H1 (cell line): ENCODE measurements at places on chromosomes 2 and 18. TPM values are rescaled to one million over a fixed set of nuclear protein-coding genes. Genes with fewer than 3 reads are reported as not detected.

EML6 gene
- total RNA-seq, result 1.6 and 2.9 TPM in 2 replicates

ERFE gene
- 1.8 and 2.5 TPM in 2 replicates for total RNA-seq

GRCh38 chr18:473802-474201 is 26.7 kb downstream of the COLEC12 start:
- H3K27me3 ChIP-seq, result no peaks in the 10 kb centered on the region
- H3K4me3 ChIP-seq, result no peak overlapping the region
- peaks cover 4% of the 10 kb centered on the region; the same call in 1 of the 2 replicates for H3K4me1 ChIP-seq
- H3K27ac ChIP-seq, result no peak overlapping the region
- DNase-seq, result no peak

DNA sequence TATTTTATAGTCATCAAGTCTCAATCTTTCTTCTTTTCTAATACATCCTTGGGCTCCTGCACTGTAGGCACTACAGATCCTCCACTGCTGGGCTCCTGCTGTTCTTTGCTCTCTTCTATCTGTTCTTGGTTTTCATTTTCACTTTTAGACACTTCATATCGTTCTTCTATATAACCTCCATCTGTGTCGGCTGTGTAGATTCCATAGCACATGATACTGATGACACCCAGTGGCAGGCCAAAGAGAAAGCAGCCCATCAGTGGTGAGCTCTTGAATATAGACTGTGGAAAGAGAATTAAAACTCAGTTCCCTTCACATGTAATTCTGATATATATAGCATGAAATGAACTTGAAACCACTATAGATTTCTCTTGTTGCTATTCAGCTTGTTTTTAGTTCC is 38.0 kb downstream of the TMX3 start:
- H3K4me3 ChIP-seq, result no peak overlapping the region
- DNase-seq, result no peak
- no peaks in the 10 kb centered on the region for H3K27me3 ChIP-seq
- H3K27ac ChIP-seq, result no peak overlapping the region

GRCh38 chr2:12556762-12557161 is 160.0 kb upstream of the TRIB2 start:
- H3K4me1 ChIP-seq, result no peaks in the 10 kb centered on the region
- H3K36me3 ChIP-seq, result no peaks in the 10 kb centered on the region
- H3K27ac ChIP-seq, result no peak overlapping the region
- no peak overlapping the region for H3K4me3 ChIP-seq

DNA sequence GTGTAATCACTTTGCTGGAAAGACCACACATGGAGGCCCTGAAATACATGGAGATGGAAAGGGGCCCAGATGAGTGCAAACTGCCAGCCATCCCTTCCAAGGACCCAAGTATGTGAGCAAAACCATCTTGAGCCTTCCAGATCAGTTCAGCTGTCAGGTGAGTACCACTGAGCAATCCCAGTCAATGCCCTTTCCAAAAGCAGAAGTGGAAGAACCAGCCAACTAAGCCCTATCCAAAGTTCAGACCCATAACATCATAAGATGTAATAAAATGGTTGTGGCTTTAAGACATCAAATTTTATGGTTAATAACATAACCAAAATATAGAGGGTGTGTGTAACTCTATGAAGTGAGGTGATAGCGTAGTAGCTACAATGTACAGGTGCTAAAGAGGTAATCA is 88.5 kb downstream of the NXPH2 start:
- no peaks in the 10 kb centered on the region for H3K27me3 ChIP-seq
- H3K36me3 ChIP-seq, result no peaks in the 10 kb centered on the region; the same call in 1 of the 2 replicates
- no peak overlapping the region for H3K27ac ChIP-seq
- DNase-seq, result no peak

GRCh38 chr18:49486134-49486533 is 900 bp downstream of the C18orf32 start:
- no peaks in the 10 kb centered on the region for H3K27me3 ChIP-seq
- DNase-seq, result no peak
- peaks cover 53% of the 10 kb centered on the region for H3K36me3 ChIP-seq
- H3K4me1 ChIP-seq, result no peaks in the 10 kb centered on the region; the same call in 1 of the 2 replicates
- no peak overlapping the region for H3K27ac ChIP-seq

C2orf15 gene
- 5.5 and 6.5 TPM in 2 replicates for total RNA-seq

DNA sequence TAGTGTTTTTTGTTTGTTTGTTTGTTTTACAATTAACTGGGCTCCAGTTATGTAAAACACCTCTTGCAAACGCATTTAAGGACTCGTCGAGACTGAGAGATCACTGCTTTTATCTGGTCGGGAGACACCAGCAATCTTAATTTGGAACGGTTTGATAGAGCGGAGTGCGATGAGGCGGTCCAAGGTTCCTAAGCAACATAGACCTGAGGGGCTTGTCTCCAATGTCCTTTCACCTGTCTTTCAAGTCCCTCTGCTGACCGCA is 729 bp upstream of the SELENOI start:
- no peaks in the 10 kb centered on the region for H3K27me3 ChIP-seq
- peak overlapping the region; percentile 91 for H3K4me3 ChIP-seq
- H3K4me1 ChIP-seq, result no peaks in the 10 kb centered on the region; the same call in none of the 2 replicates

NAT8 gene
- total RNA-seq, result not detected in 2 replicates

- no peak overlapping the region for H3K27ac ChIP-seq
- no peak overlapping the region for H3K4me3 ChIP-seq
- DNase-seq, result no peak
- H3K36me3 ChIP-seq, result no peaks in the 10 kb centered on the region
Observed at GRCh38 chr2:127605691-127606263, 40.2 kb upstream of the GPR17 start.

SLC4A3 gene
- total RNA-seq, result 6.5 and 7.4 TPM in 2 replicates

DNA sequence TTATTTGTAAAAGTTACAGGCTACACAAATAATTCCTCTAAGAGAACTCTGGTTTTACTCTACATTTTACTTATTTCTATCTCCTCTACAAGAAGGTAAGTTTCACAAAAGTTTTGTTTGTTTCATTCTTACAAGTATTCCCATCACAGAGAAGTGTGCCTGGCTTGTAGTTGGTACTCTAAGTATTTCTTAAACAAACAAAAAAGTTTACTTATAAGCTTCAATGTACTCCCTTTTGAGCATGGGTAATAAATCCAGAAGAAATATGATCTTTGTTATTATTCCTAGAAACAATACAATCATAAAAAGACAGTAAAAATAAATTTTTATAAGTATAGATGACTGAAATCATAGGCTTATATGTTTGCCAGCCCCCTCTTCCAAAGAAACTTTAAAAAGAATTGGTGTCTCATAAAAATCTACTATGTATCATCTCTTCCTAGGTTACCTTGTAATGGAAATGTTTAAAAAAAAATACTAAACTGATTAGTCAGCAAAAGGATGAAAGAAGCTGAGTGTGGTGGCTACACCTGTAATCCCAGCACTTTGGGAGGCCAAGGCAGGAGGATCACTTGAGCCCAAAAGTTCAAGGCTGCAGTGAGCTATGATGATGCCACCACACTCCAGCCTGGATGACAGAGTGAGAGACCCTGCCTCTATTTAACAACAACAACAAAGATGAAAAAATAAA is 54.7 kb downstream of the ATL2 start:
- DNase-seq, result no peak
- 0 out of 2 replicates have a peak, but pooled peaks cover 3% of the 10 kb centered on the region for H3K36me3 ChIP-seq
- H3K4me1 ChIP-seq, result no peaks in the 10 kb centered on the region
- no peaks in the 10 kb centered on the region for H3K27me3 ChIP-seq
- no peak overlapping the region for H3K27ac ChIP-seq

DNA sequence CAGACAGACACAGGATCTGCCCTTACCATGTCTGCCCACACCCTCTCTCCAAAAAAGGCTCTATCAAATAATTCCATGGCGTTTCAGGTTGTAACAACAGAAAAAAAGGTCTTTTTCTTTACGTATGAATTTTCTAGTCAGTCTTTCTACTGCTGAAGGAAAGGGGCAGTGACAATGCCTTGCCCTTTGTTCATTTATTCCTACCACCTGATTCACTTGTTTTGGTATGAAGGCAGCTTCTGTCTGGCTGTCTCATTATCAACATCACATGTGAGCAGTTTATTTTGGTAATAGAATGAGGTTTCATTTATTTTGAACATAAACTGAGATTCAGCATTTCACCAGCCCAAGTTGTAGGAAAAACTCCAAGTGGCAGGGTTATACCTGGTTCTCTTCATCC is 94.3 kb upstream of the KLF7 start:
- no peak overlapping the region for H3K4me3 ChIP-seq
- H3K27ac ChIP-seq, result no peak overlapping the region
- H3K27me3 ChIP-seq, result no peaks in the 10 kb centered on the region
- H3K4me1 ChIP-seq, result peaks cover 3% of the 10 kb centered on the region; the same call in 1 of the 2 replicates
- no peaks in the 10 kb centered on the region for H3K36me3 ChIP-seq

- H3K4me1 ChIP-seq, result no peaks in the 10 kb centered on the region
- no peak overlapping the region for H3K4me3 ChIP-seq
- no peaks in the 10 kb centered on the region for H3K27me3 ChIP-seq
- H3K36me3 ChIP-seq, result peaks cover 4% of the 10 kb centered on the region; the same call in 1 of the 2 replicates
Observed at GRCh38 chr2:174350018-174350417, 15.3 kb downstream of the SP9 start.

CEBPZ gene
- 186 and 201 TPM in 2 replicates for total RNA-seq

DNA sequence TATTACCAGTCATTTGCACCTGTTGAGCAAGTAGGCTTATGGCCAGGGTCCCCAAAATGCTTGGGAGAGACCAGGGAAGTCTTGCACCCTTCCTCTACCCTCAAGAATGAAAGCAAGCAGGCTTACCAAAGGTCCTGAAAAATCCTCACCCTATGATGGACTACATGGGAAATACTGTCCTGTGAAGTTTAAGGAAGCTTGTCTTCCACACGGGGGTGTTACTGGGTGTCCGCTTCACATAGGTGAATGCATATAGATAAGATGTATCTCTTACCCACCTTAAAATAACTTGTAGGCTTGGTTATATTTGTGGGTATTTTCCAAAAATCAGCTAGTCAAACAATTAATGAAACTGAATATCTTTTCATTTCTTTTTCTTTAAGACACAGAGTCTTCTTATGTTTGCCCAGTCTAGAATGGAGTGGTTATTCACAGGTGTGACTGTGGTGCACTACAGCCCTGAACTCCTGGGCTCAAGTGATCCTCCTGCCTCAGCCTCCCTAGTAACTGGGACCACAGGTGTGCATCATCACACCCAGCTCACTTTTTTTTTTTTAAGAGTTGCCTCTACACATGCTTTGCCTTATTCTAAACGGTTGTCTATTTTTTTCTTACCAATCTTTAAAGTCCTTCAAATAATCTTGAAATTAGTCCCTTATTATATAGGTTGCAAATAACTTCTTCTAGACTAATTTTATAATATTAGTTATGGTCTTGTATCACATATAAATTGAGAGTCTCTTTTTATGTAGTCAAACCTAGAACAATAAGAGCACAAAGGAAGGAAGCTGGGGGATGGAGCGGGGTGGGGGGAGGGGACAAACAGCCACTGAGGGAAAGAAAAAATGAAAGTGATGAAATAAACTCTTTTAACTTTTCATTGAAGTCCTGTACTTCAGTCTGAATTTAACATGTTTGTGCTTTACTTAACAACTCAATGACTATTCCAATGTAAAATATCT is 49.0 kb downstream of the CERKL start:
- H3K36me3 ChIP-seq, result no peaks in the 10 kb centered on the region
- no peak overlapping the region for H3K27ac ChIP-seq
- H3K27me3 ChIP-seq, result no peaks in the 10 kb centered on the region
- H3K4me1 ChIP-seq, result no peaks in the 10 kb centered on the region

- H3K27ac ChIP-seq, result no peak overlapping the region
- no peaks in the 10 kb centered on the region for H3K4me1 ChIP-seq
- no peaks in the 10 kb centered on the region for H3K27me3 ChIP-seq
- no peaks in the 10 kb centered on the region for H3K36me3 ChIP-seq
- DNase-seq, result no peak
- no peak overlapping the region for H3K4me3 ChIP-seq
Observed at GRCh38 chr2:151020411-151020810, 241.3 kb downstream of the RBM43 start.

LRRC30 gene
- not detected in 2 replicates for total RNA-seq

PAPOLG gene
- 21.5 and 25.5 TPM in 2 replicates for total RNA-seq

IL18RAP gene
- total RNA-seq, result not detected in 2 replicates

DNA sequence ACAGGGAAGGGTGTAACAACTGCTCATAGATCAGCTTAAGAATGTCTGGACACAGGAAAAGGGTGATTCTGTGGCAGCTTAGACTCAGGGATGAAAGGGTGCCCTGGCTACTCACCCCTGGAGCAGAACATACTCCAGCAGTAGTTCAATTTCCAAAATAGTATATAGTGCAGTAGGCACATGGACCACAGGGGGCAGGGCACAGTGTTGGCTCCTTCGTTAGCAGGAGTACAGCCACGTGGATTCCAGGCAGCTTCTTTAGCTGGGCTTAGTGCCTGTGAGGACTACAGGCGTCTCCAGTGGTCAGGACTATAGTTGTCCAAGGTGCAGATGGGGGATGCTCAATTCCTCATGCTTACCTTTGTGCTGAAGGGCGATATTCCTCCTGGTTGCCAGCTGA is 277.5 kb upstream of the DDX18 start:
- no peak overlapping the region for H3K4me3 ChIP-seq
- H3K36me3 ChIP-seq, result no peaks in the 10 kb centered on the region
- H3K4me1 ChIP-seq, result no peaks in the 10 kb centered on the region
- no peak overlapping the region for H3K27ac ChIP-seq

KCNIP3 gene
- 1.9 and 2.9 TPM in 2 replicates for total RNA-seq

GALR1 gene
- 0.98 and 1.6 TPM in 2 replicates for total RNA-seq

DNA sequence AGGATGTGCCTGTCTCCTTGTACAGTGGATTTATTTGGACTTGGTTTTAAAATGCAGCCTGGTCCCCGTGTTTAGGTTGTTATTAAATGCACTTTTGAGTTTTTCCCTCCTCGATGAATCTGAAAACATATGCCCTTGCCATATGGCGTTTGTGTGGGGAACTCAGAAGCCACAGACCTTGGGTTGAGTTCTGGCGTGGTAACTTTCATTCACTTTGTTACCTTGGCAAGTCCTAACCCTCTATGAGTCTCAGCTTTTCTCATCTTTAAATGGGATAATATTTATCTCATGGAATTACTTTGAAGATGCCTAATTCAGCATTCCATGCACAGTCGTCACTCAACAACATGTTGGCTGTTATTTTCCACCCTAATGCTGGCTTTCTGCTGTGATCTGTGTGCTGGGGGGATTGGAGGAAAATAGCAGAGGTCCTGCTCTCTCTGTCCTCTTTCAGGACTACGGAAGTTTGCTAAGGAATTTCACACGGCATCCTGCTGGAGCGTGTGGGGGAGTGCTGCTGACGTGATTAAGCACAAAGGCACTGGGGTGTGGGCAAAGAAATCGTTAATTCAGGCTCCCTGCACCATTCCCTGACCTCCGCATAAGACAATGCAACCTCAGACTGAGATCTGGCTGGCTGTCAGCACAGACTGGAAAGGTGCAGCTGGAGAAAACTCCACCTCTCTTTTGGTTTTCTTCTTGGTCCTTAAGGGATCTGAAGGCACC is 61.7 kb downstream of the LDLRAD4 start:
- no peaks in the 10 kb centered on the region for H3K4me1 ChIP-seq
- H3K4me3 ChIP-seq, result no peak overlapping the region
- no peaks in the 10 kb centered on the region for H3K36me3 ChIP-seq
- no peak overlapping the region for H3K27ac ChIP-seq
- H3K27me3 ChIP-seq, result no peaks in the 10 kb centered on the region
- no peak for DNase-seq
